ENCODE measurements at places on chromosomes 5 and 9.

- DNase-seq = no peak
Measured at GRCh38 chr5:131254741-131255140, 9.1 kb upstream of the CDC42SE2 start.

DNA sequence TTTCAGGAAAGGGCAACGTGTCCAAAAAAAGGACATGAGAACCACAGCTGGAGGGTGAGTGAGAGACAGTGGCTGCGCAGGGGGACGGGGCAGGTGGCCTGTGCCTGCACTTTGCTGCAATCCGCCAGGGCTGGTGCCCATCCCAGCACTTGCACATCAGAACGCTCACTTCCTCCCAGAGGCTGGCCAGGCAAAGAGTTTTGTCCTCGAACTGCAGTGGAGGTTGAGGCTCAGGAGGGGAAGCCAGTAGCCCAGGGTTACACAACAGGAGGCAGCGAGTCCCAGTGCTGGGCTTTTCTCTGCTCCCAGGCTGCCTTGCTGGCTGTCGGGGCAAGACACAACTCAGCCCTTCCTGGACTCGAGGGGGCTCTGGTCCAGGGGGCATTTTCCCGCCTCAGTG, 33.1 kb downstream of the CRB2 start:
- peak; percentile 53 for DNase-seq

- no peak for DNase-seq
Measured at GRCh38 chr9:93114984-93115335, 18.9 kb downstream of the CARD19 start.

DNA sequence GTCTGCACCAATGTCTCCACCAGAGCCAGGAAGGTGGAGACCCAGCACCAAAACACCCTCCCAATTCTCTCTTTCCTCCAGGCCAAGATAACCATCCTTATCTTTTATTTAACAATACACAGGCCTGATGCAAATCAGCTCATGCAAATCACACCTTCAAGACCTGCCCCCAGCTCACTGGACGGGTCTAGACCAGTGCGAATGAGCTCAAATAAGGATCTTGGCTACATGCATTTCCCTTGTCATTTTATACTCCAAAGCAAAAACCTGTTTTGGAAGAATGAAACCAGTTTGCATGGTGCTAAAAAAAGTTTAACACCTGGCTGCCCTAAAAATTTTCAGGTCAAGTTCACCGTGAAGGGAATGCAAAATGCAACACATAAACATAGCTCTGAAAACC, 31.9 kb upstream of the DAPK1 start:
- DNase-seq = peak; percentile 58

- no peak for DNase-seq
Measured at GRCh38 chr9:106333481-106333880, 529.5 kb upstream of the ZNF462 start.

DNA sequence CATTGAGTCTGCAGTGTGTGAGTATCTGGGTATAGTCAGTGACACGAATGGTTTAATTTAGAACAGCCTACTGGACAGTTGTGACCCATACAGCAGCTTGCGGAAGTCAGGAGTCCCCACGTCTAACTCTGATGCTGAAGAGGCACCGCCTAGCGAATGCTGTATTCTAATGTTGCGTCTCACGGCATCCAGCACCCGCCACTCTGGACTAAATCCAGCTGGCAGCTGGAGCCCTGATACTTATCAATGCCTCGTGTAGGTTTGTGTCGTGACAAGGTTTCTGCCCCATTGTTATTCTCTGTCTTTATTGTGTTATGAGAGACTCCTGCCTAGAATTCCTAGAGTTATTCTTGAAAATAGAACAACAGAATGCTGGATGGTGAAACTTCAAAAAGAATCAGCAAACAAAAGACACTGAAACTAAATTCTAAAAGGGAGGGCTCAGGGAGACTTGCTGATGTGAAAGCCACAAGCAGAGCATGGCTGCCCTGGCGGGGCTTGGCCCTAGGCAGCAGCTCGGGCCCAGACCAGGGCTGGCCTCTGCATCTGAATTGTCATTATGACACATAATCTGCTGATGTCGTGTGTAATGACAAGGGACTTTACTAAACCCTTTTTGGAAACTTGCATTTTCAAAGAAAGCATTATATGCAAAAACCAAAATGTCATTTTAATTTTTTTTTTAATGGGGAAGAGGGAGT, 123.5 kb upstream of the ICE1 start:
- DNase-seq = no peak

DNA sequence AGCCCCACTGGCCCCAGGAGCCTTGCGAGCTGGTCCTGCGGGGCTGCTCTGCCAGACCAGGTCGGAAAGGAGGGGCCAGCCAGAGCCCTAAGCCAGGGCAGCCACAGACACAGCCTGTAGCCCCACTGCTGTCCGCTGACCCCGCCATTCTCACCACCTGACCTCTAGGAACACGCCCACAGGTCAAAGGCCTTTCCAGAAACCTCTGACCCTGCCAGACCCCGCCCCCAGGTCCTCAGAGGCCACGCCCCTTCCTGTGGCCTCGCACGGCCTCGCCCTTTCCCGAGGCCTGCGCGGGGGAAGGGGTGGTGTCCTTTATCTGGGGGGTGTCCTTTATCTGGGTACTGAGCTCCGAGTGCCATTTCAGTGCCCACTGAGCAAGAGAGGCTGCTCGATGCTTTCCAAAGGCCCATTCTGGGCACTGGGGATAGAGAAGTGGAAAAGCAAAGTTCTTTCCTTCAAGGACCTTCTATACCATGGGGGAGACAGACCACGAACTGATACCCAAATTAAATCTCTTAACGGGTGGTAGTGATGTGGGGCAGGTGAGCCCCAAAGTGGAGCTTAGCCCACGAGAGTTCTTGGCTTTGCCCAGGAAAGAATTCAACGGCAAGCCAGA, 46.5 kb downstream of the P4HA2 start:
- peak; percentile 51 for DNase-seq

DNA sequence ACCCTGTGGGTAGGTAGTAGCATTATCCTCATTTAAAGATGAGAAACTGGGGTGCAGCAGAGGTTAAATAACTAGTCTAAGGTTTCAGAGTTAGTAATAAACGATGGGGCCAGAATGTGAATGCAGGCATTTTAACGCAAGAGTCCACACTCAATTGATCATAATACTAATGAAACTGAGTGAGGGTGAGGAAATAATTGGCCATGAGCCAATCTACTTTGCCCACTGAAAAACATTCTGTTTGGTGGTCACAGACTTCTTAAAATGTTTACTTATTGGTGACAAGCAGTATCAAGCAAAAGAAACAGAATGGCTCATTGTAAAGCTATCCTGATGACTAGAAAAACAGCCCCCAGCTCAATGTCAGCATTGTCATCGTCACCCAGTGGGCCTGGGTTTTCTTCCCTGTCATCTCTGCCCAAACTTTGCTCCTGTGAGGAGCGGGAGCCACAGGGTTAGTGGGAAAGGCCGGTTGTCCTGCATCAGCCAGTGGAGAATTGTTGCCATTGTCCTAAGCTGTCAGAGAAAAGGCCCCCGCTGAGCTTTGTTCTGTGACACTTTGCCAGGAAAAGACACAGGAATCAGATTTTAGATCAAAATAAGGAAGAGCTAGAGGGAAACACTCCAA, 77.3 kb upstream of the MAN2A1 start:
- DNase-seq = peak; percentile 50

DNA sequence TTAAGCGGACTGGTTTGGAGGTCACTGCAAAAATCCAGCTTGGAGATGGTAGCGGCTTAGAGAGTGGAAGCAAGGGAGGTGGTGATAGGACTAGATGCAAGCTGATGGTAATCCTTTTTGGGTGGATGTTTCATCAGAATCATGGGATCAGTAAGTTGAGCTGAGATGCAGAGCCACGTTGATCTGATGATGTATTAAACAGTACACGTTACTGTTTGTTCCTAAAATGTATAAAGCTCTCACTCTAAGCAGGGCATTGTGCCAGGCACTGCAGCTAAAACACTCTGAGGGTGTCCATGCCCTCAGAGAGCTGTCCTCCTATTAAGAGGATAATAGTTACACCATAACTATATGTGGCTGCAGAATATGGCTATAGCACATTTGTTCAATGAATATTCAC, 93.1 kb downstream of the JAKMIP2 start:
- DNase-seq = no peak

DNA sequence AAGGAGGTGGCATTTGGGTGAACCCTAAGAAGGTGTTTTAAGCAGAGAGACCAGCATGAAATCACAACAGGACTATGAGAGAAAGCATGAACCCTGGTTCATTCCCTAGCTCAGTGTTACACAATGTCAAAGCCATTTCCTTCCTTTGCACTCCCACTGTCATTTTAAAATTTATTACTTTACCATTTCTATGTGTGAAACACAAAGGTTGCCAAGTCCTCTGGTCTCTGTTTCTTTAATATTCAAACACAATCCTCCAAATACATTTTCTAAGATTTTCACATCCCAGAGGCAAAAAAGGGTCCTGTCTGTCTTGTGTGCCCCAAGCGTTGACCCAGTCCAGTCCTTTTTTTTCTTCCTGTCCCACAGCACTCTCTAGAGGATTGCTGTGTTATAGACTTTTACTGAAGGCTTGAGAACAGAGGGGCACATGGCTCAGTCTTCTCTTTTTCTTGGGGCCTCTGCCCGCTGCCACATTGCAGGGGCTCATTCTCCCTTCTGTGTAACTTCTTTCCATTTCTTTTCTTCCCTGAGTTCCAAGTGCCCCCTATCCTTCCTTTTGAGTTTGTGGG, 78.6 kb upstream of the SLC28A3 start:
- no peak for DNase-seq

DNA sequence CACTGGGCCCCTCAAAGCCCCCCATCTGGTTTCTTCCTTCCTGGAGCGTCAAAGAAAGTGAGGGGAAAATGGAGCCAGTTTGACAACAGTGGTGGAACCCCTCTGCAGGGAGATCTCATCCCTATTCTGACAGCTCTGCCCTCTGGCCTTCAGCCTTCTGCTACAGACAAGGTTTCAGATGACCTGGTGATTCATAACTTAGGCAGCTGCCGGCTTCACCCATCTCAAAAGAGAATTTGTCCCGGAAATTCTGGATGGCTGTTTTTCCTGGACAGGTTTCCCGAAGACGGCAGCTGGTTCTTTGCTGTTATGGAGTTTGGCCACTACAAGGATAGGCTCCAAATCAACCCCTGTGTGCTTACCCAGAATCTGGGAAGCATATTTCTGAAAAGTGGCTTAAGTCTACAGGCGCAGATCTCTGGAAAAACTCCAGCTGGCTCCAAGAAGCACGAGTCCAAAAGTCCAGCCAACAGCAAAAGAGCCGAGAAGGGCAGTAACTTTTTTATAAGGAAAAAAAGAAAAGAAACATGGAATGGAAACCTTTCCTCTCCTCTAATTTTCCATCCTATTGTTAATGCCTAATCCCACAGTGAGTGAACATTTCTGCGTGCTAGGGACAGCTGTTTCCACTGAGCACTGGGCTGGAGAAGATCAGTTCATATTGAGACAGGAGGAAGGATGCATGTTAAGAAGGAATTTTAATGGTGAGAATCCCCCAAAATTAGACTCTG, 54.5 kb downstream of the ZNF366 start:
- no peak for DNase-seq

- no peak for DNase-seq
Measured at GRCh38 chr9:131800843-131801242, 61.0 kb upstream of the RAPGEF1 start.

DNA sequence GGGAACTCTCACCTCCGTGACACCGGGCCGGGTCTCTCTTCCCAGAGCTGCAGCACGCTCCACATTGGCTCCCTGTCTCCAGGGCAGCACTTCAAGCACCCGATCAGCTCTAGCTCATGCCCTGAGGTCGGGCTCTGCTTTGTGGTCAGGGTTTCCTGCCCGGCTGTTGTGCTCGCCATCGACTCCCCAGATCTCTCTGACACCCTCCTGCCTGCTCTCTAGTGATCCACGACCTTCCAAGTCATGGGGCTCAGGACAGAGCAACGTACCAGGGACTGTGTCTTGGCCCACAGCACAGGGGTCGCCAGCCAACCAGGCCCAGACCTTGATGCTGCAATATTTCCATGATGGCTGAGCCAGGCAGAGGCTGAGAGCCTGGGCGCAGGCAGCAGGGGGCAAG, 45.1 kb downstream of the PRRT1B start:
- DNase-seq = no peak

DNA sequence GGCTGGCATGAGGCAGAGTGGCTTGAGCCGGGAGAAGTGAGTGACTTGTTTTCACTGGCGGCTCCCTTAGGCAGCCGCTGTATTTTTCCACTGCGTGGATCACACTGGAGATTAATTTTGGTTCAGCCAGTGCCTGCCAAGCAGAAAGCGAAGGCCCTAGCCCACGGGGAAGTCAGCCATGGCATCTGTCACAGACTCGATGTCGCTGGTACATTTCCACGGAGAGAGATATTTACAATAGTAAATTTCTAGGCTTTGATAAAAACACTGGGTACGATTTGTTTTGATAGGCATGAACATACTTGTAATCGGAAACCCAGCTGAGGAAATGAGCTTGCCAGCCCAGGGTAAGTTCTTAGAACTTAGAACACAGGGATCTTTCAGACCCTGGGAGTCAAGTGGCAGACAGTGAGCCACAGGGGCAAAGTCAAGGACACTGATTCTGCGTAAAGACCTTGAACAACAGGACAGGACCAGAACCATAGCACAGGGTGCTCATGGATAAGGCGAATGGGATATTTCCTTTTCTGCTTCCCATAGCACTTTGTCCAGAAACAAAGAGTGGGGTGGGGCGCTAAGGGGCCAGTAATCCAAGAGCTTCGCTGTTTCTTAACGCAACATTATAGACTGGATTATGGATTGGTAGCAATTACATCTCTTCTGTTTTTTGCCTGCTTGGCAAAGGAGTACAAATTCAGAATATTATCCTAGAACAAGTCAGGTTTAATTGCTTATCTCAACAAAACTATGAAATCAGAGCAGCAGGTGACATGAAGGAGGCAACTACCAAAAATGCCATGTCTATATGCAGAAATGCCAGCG, 4.5 kb downstream of the DUSP1 start:
- peak; percentile 60 for DNase-seq

GRCh38 chr5:158468444-158468843, 609.5 kb upstream of the CLINT1 start:
- no peak for DNase-seq

DNA sequence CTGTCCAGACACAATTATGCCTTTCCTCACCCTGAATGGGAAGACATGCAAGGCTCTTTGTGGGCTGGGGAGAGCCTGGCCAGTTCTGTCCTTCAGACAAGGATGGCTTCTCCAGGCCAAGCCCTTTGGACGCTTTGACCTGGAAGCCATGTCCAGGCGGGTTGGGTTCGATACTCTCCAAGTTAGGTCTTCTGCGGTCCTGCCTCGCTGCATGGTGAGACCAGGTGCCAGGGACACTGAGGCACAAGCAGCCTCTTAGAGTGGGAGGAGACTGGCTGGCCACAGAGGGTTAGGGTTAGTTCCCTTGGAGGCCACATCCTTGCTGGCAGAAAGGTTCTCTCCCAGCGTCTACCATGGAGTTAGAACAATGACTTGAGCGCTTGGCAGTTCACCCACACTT, 67.6 kb downstream of the SHB start:
- no peak for DNase-seq

GRCh38 chr5:67166460-67167285, 29.9 kb downstream of the CD180 start:
- no peak for DNase-seq

GRCh38 chr9:127058645-127059021, 63.8 kb downstream of the ANGPTL2 start:
- DNase-seq = no peak

DNA sequence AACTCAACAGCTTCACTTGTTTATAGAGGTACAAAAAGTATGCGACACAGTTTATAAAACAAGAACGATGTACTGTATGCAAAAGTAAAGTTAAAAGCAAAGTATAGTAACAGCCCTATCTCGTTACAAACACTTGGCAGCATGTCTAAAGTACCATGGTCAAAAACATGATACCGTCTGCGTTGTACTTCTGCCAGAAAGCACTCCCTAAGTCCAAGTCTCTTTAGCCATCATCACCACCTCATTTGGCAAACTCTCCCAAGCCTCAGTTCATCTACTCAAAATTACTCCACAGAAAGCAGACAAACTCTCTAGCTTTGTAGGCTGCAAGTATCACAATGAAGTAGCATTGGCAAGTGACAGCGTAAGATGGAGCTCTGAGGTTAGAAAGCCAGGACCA, 73.4 kb downstream of the NFIB start:
- DNase-seq = no peak

All from endodermal cell (in vitro differentiated cells).